ENCODE measurements at places on chromosomes 5 and 9.

GRCh38 chr9:135135171-135135928 lies 47.9 kb downstream of the OLFM1 start:
- DNase-seq, result no peak

DNA sequence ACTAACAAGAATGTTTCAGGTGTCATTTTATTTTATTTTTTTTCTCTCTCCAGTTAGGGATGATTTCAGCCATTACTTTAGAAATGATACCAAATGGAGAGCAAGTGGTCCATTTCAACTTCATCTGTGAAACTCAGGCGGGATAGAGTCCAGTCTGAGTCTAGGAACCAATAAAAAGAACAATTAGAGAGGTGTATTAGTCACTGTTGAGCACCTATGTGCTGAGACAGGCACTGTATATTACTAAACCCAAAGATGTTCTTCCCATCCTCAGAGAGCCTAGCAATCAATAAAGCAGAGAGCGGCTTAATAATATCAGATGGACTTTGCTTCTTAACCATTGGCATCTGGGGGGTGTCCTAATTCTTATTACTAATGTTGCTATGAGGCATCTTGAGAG lies 410.3 kb upstream of the SLC24A2 start:
- no peak for DNase-seq

DNA sequence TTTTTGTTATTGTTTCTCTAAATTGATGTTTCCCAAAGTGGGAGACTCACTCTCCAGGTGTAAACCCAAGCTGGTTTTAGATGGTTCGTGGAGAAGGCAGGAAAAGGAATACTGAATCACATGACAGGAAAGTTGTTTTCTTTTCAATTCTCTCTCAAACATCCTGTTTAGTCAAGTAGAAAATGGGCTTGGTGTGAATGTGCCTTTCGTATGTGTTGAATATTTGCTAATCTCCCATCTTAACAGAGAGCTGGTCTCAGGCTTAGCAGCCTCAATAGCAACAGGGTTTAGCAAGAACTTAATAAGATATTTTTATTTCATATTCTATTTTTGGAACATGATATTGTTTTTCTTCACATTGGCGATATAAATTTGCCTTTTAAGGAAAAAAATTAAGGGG lies 119.7 kb downstream of the INSYN2B start:
- DNase-seq, result no peak

GRCh38 chr9:112032743-112033142 lies 136.1 kb downstream of the UGCG start:
- DNase-seq, result no peak

- no peak for DNase-seq
These were observed 25.5 kb downstream of the PLAC8L1 start for GRCh38 chr5:146079695-146080373.

GRCh38 chr9:122579874-122580273 lies 3.3 kb downstream of the OR1L8 start:
- no peak for DNase-seq

GRCh38 chr5:103003872-103004271 lies 116.1 kb downstream of the GIN1 start:
- no peak for DNase-seq

GRCh38 chr9:130765137-130766020 lies 69.7 kb upstream of the ABL1 start:
- DNase-seq, result no peak

GRCh38 chr5:155136216-155136850 lies 122.8 kb downstream of the KIF4B start:
- DNase-seq, result no peak

DNA sequence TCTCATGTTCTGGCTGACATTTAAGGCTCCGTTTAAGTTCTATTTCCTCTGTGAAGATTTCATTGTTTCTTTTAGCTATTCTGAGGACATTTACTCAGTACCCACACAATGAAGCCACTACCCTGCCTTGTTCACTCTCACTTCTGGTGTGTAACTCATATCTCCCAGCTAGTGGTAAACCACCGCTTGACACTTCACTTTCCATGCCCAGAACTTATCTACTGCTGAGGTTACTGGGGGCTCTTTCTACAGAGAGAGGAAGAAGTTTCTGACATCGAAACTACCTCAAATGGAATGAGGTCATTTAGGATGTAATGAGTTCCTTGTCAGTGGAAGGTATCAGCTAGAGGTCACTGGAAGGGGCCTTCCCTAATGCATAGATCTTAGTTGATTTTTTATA lies 501.5 kb downstream of the DMAC1 start:
- DNase-seq, result no peak

DNA sequence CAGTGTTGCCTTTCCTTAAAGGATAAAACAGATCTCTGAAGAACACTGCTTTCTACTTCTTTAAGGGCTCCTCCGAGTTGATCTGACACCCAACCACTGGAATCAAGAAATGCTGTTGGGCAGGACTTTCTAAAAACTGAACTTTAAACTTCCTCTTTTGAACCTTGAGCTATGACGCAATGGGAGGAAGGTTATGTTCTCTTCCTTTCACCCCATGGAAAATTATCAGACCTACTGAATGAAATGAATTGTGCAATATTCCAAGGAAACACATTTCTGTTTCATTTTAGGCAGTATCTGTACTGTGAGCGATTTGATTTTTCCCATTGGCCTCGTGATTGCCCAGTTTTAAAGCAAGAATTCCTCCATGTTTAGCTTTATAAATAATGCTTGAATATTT lies 206.0 kb upstream of the PRR16 start:
- no peak for DNase-seq

DNA sequence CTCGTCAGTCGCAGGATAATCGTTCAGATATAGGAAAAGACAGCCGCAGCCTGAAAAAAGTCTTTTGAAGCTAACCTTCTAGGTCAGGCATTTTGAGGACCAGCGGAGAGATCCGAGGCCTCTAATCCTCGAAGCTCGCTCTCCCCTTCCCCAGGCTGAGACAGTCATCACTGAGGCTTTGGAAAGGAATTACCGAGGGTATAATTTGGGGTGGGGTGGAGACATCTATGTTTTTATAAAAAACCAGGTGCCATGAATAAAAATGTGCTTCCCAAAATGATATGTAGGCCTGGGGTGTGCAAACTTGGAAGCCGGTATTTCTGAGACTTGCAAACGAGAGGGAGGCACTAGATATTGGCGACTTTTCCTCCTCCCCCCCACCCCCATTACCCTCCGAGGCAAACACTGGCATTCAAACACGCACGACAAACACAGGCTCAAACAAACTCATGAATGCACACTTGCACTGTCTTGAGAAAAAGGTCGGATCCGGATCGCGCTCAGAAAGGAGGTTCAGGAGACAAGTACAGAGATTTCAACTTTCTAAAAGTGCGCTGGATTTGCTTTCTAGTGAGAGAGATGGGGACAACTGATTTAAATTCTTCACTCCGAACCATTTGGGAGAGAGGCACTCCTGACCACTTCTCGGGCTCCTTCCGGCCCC lies 935 bp upstream of the MSX2 start:
- no peak for DNase-seq
